ENCODE measurements at places on chromosomes 2 and 18. TPM values are rescaled to one million over a fixed set of nuclear protein-coding genes. Genes with fewer than 3 reads are reported as not detected.

The COA5 gene
- total RNA-seq: 16.8 TPM

The PROM2 gene
- 16.5 TPM for total RNA-seq

The ITPRIPL1 gene
- total RNA-seq: 0.41 TPM

The ADAM23 gene
- total RNA-seq: 0.92 TPM

The NEU2 gene
- not detected for total RNA-seq

The TEX44 gene
- total RNA-seq: not detected

- H3K4me3 ChIP-seq: no peak overlapping the region
- no peaks in the 10 kb centered on the region for H3K27me3 ChIP-seq
These were observed 1004.6 kb upstream of the TMEFF2 start for GRCh38 chr2:193199322-193199721.

GRCh38 chr18:78601923-78602322 is 377.7 kb upstream of the SALL3 start:
- DNase-seq: no peak
- no peak overlapping the region for H3K27ac ChIP-seq
- H3K4me1 ChIP-seq: no peaks in the 10 kb centered on the region

GRCh38 chr2:28510184-28510583 is 14.3 kb downstream of the PLB1 start:
- H3K27me3 ChIP-seq: no peaks in the 10 kb centered on the region
- H3K4me1 ChIP-seq: no peaks in the 10 kb centered on the region
- no peaks in the 10 kb centered on the region for H3K36me3 ChIP-seq
- no peak overlapping the region for H3K27ac ChIP-seq
- DNase-seq: peak; percentile 88
- H3K4me3 ChIP-seq: no peak overlapping the region

GRCh38 chr2:151682459-151683003 is 51.7 kb downstream of the NEB start:
- H3K36me3 ChIP-seq: no peaks in the 10 kb centered on the region
- H3K27me3 ChIP-seq: no peaks in the 10 kb centered on the region
- no peak overlapping the region for H3K27ac ChIP-seq
- no peak for DNase-seq

- H3K4me1 ChIP-seq: no peaks in the 10 kb centered on the region
- H3K36me3 ChIP-seq: no peaks in the 10 kb centered on the region
- no peak overlapping the region for H3K27ac ChIP-seq
- H3K27me3 ChIP-seq: no peaks in the 10 kb centered on the region
These were observed 402.4 kb upstream of the LRRTM1 start for GRCh38 chr2:80706951-80707350.

DNA sequence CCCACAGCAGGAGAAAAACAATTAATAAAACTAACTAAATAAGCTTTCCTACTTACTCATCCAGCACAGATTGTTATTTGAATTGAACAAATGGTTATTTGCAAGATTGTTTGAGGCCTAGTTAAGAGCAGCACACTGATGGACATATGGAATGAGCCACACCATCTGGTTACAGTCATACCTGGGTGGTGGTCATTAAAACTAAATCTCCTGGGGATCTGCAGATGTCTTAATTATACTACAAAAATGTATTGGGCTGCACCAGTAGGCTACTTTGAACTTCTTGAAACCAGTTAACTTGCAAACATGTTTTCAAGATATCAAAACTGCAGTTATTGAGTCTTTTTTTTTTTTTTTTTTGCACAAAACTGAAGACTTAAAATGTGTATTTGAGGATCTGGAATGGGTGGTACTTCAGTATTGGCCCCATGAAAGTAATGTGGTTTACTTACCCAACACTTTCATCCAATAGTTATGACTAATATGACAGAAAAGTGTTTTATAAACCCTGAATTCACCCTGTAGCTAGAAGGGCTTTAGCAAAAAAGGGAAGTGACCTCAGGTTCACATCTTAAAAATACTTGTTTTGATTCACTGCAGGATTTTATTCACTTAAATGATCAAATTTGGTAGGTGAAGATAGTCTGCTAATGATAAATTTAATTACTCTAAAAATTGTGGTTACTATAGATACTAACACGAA is 10.8 kb downstream of the AGFG1 start:
- no peaks in the 10 kb centered on the region for H3K36me3 ChIP-seq
- H3K4me3 ChIP-seq: no peak overlapping the region
- H3K4me1 ChIP-seq: peaks cover 15% of the 10 kb centered on the region
- no peaks in the 10 kb centered on the region for H3K27me3 ChIP-seq

- no peak overlapping the region for H3K4me3 ChIP-seq
- no peak overlapping the region for H3K27ac ChIP-seq
- H3K4me1 ChIP-seq: no peaks in the 10 kb centered on the region
- no peaks in the 10 kb centered on the region for H3K36me3 ChIP-seq
These were observed 130.1 kb downstream of the LCLAT1 start for GRCh38 chr2:30577151-30577550.

- H3K4me3 ChIP-seq: no peak overlapping the region
- no peaks in the 10 kb centered on the region for H3K4me1 ChIP-seq
- no peaks in the 10 kb centered on the region for H3K36me3 ChIP-seq
- no peak for DNase-seq
These were observed 75.2 kb downstream of the INPP4A start for GRCh38 chr2:98519851-98520250.

DNA sequence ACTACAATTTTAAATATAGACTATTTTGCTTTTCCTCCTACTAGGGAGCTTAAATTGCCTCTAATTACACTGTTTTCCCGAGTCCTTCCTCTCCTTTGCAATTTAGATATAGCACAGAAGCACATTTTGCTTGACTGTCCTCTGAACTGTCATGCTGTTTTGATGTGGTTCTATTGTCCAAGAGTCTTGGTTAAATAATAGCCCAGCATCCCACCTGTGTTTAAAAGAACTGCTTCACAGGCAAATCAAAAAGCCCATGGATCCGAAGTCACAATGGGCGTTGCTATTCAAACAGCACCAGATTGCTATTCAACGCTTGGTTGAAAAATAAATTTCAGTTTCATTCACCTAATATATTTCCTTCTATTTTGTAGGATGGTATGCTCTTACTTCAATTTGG is 22.3 kb upstream of the ACTR3 start:
- no peaks in the 10 kb centered on the region for H3K4me1 ChIP-seq
- H3K4me3 ChIP-seq: no peak overlapping the region
- no peak overlapping the region for H3K27ac ChIP-seq
- H3K36me3 ChIP-seq: no peaks in the 10 kb centered on the region

GRCh38 chr18:44453505-44453904 is 227.2 kb upstream of the SETBP1 start:
- H3K36me3 ChIP-seq: no peaks in the 10 kb centered on the region
- H3K4me3 ChIP-seq: no peak overlapping the region
- H3K27me3 ChIP-seq: no peaks in the 10 kb centered on the region
- H3K4me1 ChIP-seq: no peaks in the 10 kb centered on the region
- no peak for DNase-seq
- H3K27ac ChIP-seq: no peak overlapping the region

DNA sequence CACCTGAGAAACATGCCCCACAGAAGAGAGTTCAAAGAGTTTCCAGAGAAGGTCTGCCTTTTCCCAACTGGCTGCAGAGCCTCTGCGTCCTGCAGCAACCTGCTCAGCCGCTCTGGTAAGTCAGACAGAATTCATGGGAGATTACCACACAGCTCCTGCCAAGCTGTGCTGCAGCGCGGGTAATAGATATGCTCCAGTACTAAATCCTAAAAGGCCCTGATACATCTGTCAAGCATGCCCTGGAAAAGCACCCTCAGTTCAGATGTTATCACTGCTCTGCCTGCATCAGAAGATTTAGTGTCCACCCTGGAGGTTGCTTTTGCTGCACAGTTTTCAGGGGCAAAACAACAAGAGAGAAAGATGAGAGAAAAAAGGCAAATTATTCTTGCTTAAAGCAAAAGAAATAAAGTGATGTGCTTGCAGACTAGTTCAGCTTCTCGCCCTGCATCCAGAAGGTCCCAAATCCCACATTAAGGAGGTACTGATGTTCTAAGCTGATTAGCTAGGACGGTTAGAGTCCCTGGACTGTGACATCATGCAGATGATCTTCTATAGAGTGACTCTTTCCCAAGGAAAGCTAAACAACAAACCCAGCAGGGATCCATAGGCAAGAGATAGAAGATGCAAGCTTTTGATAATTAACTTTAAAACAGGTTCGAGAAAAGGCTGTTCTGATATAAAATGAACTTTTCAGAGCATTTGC is 488.6 kb downstream of the BCL11A start:
- H3K4me1 ChIP-seq: no peaks in the 10 kb centered on the region
- H3K27ac ChIP-seq: no peak overlapping the region
- H3K36me3 ChIP-seq: no peaks in the 10 kb centered on the region
- no peaks in the 10 kb centered on the region for H3K27me3 ChIP-seq

- H3K4me1 ChIP-seq: peaks cover 23% of the 10 kb centered on the region
- no peaks in the 10 kb centered on the region for H3K27me3 ChIP-seq
- no peaks in the 10 kb centered on the region for H3K36me3 ChIP-seq
- peak within 1 kb of the TSS; percentile 98 for H3K27ac ChIP-seq
These were observed at the start of gene GALNT3 for GRCh38 chr2:165793779-165794535. Gene GALNT3, minus strand, starts transcription at chr2:165794247. Its CDS starts 23,547 bp downstream, at chr2:165770700.

DNA sequence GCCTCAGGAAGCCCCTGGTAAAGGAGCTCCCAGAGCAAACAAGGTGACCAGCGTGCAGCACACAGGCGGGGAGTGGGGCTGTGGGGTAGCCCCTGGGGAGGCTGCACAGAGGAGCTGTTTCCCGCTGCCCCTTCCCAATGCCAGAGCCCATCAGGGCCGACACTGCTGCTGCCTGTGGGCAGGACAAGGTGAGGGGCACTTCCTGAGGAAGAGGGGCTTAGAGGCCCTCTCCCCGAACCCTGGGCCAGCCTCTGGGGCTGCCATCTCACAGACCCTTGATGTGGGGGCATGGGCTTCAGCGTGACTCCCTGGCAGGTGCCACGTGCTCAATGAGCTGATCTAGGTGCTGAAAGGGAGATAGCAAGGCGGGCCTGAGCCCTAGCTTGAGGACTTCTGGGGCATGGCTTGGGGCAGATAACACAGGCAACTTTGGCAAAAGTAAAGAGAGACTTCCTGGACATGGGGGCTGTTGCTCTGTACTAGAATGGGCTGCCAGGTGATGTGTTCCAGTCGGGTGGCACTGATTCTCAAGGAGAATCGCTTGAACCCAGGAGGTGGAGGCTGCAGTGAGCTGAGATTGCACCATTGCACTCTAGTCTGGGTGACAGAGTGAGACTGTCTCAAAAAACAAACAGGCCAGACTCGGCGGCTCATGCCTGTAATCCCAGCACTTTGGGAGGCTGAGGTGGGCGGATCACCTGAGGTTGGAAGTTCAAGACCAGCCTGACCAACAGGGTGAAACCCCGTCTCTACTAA is 9.9 kb upstream of the KLF11 start:
- no peak for DNase-seq
- no peaks in the 10 kb centered on the region for H3K36me3 ChIP-seq
- H3K27me3 ChIP-seq: no peaks in the 10 kb centered on the region
- no peak overlapping the region for H3K27ac ChIP-seq
- no peak overlapping the region for H3K4me3 ChIP-seq

All from pancreas (tissue), 10 donors.